Fibroblast of skin of right biceps (primary cell): ENCODE measurements at places on chromosomes 2 and 18.

DNA sequence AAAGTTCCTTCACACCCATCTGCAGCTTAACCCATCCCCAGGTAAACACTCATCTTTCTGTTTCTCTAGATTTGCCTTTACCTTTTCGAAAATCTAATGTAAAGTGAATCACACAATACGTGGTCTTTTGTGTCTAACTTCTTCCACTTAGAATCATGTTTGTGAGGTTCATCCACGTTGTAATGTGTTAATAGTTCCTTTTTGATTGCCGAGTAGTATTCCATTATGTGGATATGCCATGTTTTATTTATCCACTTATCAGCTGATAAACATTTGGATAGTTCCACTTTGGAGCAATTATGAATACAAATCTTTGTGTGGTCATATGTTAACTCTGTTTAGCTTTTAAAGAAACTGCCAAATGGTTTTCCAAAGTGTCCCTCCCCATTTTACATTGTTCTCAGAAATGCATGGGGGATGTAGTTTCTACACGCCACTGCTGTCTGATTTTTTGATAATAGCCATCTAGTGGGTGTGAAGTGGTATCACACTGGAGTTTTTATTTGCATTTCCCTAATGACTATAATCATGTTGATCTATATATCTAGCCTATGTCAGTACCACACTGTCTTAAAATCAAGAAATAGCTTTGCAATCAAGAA is 22.3 kb downstream of the PECR start:
- DNase-seq = no peak

- no peak for DNase-seq
Observed at GRCh38 chr2:71154798-71155197, 24.4 kb downstream of the MPHOSPH10 start.

GRCh38 chr18:70411307-70411706 is 122.5 kb downstream of the SOCS6 start:
- DNase-seq = no peak

DNA sequence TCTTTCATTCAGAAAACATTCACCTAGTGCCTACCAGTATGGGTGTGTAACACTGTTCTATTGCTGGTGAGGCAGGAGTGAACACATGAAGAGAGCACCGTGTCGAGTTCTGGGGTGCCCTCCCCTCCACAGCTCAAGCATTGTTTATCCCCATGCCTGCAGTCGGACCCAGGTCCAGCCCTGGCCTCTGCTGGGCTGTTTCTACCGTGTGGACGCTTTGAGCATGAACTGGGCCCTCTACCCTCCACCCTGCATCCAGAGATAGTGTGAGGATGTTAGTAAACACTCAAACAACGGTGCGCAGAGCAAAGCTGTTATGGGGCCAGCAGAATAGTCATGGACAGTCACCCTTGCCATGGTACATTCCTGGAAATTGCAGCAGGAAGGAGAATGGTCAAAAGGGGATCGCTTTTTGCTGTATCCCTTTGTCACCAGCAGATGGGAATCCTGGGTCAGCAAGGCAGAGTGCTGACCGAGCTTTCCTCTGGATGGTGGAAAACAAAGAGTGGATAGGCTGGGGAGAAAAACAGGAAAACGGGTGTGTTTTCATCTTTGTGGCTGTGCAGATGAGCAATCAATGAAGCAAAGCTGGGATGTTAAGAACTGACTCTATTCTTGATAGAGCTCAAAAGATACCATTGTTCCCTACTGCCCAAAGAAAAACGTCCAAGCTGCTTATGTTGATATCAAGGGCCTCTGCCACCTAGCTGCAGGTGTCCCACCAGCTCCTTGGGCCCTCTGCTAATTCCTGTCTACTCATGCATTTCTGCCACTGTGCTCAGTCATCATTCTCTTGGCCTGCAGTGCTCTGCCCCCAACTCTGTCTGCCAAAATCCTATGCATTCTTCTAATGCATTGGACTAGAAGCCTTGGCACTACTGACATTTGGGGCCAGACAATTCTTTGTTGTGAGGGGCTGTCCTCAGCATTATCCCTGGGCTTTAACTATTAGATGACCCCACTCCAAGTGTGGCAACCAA is 38.7 kb downstream of the REEP1 start:
- peak; percentile 1 for DNase-seq

- no peak for DNase-seq
Observed at GRCh38 chr2:16722677-16723076, 57.0 kb upstream of the CYRIA start.

DNA sequence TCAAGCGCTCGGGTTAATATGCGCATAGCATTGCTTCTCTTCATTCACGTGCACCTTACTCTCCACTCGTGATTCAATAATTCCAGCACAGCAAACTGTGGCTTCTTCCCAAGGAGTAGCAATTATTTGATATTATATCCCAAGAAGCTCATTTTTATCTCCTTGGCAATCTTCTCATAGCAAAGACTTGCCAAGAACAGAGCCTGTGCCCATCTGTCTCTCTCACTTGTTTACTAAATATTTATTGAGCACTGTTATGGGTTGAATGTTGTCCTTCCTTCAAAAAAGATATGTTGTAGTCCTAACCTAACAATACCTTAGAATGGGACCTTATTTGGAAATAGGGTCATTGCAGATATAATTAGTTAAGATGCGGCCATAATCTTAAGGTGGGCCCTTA is 233.7 kb downstream of the TFCP2L1 start:
- DNase-seq = no peak

DNA sequence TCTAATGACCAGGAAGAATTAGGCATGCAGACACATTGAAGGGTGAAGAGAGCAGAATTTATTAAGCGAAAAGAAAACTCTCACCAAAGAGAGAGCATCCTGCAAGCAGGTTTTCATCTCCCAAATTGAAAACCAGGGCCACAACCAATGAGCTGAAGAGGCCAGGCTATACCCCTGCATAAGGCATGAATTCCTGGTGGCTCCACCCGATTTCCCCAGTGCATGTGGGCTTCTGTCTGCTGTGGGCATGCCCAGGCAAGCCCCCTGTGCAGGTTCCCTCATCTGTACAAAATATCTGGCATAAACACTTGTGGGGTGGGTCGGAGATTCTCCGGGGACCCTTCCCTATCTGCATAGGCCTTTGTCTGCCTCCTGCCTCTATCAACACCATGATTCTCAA is 621.6 kb upstream of the LRRTM1 start:
- DNase-seq = no peak

DNA sequence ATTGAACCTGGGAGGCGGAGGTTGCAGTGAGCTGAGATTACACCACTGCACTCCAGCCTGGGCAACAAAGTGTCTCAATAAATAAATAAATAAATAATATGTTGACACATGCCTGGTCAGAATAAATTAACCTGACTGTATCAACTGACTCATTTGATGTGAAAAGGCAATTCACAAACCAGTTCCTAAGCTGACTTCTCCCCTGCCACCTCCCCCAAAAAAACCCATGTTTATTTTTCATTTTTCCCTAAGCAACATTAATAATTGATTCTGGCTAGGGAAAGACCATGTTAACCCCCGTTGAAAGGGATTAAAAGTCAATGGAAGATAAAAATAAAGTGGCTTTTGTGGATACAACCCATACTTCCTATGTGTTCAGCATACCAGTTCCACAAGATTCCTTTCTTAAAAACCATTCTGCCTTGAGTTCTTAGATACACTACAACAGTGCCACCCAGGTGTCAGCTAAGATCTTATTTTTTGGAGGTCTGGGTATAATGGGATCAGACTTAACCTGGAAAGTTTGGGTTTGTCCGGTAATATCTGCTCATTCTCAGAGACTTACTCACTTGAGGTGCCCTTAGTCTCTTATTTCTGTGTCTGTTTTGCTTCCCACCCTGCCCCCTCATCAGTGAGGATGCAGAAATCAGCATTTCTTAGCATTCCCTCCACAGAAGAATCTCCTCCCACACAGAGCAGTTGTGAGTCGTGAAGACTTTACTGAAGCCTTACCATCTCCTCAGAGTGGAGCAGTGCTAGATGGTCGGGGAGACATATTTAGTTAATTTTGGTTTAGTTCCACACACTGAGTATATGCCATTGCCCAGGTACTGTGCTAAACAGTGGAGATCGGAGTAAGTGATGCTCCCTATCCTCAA is 10.1 kb upstream of the MCFD2 start:
- DNase-seq = no peak

DNA sequence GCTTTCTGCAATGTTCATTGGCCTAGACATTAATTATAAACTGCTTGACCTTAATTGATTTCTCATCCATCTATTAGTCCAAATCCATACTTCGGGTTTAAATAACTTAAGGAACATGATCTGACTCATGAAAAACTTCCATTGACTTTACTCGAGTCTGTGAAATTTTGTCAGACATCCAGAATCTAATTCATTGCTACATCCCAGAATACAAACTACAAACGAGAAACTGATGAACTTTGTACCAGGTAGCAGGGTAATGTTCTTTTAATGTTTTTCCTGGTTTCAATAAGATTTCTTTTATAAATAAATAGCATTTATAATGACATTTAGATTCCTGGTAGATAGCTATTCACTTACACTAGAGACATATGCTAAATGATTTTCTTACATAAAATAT is 36.0 kb upstream of the IKZF2 start:
- peak; percentile 22 for DNase-seq

GRCh38 chr2:38171208-38171855 is 95.4 kb upstream of the CYP1B1 start:
- DNase-seq = no peak

DNA sequence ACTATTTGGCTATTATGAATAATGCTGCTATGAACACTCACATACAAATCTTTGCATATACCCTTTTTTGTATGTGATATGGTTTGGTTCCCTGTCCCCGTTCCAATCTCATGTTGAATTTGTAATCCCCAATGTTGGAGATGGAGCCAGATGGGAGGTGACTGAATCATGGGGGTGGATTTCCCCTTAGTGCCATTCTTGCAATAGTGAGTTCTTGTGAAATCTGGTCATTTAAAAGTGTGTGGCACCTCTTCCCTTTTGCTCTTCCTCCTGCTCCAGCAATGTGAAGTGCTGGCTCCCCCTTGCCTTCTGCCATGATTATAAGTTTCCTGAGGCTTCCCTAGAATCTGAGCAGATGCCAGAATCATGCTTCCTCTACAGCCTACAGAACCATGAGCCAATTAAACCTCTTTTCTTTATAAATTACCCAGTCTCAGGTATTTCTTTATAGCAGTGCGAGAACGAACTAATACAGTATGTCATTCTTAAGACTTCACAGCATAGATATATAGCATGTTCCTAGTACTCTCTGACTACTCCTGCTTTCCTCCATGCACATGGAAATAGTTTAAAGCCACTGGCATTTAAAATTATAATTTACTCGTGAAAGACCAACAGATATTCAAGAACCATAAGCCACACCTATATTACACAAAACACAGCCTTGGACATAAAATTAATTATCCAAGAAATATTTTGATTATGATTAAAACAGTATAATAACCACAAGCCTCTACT is 75.2 kb downstream of the COBLL1 start:
- no peak for DNase-seq

DNA sequence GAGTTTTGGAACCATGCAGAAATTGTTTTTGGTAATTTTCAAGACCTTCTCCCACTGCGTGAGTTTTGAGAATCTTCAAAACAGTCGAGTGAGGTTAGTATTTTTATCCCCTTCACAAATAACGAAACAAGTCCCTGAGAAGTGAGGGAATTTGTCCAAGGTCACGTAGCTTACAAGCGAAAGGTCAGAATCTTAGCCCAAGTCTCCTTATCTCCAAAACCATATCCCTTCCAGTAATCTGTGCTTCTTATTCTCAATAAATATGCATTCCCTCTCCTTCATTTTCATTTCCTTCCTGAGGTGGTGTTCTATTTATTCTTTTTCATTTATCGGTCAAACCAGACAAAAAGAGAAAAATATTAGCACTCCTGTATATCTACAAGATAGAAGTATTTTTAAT is 163.6 kb downstream of the MREG start:
- DNase-seq = no peak

DNA sequence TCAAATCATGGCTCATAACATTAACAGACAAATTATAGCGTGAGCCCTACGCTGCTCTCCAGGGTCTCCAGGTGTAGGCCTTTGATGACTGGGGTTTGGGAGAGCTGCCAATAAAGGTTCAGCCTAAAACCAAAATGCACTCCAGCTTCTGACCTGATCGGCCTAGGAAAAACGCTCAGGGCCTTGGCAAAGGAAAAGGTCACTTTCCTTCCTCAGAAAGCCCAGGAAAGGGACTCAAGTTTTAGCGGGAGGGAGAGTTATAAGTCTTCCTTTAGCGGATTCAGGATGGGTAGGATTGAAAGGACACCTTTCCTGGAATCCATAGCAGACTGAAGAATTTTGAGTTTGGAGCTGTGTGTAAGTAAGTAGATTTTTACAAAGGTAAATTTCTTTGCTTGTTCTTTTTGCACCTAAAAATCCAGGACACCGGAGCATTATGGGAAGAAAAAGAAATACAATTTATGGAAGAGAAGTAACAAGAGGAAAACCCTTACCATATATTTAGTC is 8.8 kb downstream of the EVX2 start:
- DNase-seq = no peak

DNA sequence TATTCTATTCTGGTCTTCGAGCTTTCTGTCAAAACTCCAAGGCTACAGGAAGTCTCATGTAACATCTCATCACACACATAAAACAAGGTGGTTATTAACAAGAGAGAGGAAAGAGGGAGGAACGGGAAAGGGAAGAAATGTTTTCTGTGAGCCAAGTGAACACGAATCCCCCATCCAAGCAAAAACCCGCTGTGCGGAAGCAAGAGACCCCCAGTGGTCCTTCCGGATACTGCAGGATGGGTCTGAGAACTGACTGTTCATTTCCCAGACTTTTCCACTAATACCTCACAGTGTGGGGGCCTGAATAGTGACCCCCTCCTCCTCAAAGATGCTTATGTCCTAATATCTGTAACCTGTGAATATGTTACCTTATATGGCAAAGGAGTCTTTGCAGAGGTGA is 19.0 kb upstream of the DIPK1C start:
- DNase-seq = peak; percentile 19

DNA sequence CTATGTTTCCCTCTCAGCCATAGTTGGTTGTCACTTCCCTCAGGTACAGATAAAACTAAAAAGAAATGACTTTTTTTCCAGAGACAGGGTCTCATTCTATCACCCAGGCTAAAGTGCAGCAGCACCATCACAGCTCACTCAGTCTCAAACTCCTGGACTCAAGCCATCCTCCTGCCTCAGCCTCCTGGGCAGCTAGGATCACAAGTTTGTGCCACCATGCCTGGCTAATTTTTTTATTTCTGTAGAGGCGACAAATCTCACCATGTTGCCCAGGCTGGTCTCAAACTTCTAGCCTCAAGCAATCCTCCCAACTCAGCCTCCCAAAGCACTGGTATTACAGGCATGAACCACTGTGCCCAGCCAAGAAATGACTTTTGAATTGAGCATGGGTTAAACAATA is 8.2 kb downstream of the ROCK2 start:
- no peak for DNase-seq

GRCh38 chr2:26299471-26300101 is 46.4 kb upstream of the SELENOI start:
- peak; percentile 62 for DNase-seq

DNA sequence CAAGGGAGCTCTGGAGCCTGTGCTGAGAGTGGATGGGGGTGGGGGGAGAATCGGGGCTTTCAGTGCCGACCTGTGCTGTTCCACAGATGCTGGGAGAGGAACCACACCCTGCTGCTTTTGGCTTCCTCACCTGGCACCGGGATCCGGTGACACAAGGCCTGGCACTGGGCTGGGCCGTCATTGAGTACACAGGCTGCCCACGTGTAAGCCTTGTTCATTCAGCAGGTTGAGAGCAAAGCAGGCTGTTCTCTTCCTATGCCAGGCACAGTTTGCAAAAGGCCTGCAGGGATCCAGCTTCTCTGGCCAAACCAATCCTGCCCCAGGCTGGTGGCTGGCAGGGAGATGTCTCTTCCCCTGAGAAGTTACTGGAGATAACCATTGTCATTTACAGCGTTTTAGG is 17.1 kb downstream of the TRIB2 start:
- DNase-seq = no peak
